ENCODE measurements at places on chromosomes 12 and 14.
A peak's percentile ranks its signal among the peaks of the same experiment; 100 is the strongest.

DNA sequence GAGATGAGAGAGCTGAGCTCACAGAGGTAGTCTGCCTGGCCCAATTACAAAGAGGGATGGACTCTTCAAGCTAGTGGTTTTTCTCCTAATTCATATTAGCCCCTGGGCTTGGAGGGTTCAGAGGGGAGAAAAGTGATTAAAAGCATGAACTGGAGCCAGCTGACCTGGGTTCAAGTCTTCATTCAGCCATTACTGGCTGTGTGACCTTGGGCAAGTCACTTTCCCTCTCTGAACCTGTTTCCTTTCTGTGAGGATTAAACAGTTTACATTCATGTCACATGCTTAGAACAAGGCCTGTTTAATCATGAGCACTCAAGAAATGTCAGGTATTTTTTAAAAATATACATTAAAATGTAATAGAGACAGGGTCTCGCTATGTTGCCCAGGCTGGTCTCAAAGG is 7.2 kb upstream of the POP5 start:
- DNase-seq: no peak

DNA sequence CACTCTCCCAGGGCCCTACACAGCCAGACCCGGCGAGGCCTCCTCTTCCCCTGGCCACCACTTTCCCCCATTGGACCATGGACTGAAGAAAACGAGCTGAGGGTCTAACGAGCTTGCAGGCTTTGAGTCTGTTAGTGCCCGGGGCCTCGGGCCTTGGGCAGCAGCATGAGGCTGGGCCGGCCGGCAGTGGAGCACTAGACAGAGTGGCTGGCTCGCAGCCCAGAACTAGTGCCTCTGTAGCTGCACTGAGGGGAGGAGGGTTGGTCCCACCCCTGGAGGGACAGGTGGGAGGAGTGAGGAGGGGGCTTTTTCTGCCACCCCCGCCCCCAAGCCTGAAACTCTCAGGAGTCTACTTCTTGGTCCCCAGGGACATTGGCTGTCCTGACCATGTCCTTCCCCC is 38.7 kb downstream of the SLC6A12 start:
- no peak for DNase-seq

DNA sequence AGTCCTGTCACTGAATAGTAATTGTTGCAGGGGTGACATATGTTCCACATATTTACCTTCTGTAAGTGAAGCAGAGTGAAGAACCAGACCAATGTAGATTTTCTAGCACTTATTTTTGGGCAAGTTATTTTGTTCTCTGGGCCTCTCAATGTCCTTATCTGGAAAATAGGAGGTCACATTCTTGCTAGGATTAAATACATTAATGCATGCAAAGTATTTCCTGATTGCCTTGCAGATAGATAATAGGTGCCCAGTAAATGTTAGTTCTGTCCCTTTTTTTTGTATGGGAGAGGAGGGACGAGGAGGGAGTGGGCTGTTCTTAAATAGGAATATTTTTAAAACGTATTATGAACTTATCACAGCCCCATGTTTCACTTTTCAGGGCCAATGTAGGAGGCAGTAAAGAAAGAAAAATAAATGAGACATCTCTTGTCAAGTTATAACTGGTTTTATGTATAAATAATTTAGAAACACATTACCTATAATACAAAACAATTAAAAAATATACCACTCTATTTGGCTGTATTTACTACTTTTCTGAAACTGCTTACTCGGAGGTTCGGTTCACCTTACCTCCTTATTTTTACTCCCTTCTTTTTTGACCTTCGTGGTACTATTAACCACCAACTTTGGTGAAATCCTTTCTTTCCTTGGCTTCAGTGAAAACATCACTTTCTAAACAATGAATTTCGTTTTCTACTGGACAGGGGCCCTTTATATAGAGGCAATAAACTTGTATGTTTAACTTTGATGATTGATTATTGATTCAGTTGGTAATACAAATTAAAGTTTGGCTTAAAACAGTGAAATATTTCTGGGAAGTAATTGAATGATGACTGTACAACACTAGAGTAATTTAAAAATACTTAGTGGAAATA is 41.9 kb downstream of the DIP2B start:
- DNase-seq: no peak

GRCh38 chr12:124392271-124392666 is 97.4 kb downstream of the RFLNA start:
- peak; percentile 7 for DNase-seq

DNA sequence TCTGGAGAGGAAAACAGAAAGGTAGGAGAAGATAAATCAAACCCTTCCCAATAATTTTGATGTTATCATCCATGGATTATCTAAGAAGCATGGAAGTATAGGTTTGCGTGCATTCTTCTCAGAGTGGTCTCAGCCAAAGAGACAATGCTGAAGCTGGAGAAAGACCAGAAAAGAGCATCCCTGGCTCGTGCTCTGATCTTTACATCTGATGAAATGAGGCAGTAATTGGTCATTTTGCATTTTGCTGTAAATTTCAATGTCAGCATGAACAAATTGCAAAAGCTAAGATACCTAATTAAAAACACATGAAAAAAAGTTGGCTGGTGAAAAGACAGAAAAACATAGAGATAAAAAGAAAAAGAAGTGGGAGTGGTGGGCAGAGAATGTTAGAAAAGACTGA is 252.4 kb downstream of the ITPR2 start:
- DNase-seq: no peak

DNA sequence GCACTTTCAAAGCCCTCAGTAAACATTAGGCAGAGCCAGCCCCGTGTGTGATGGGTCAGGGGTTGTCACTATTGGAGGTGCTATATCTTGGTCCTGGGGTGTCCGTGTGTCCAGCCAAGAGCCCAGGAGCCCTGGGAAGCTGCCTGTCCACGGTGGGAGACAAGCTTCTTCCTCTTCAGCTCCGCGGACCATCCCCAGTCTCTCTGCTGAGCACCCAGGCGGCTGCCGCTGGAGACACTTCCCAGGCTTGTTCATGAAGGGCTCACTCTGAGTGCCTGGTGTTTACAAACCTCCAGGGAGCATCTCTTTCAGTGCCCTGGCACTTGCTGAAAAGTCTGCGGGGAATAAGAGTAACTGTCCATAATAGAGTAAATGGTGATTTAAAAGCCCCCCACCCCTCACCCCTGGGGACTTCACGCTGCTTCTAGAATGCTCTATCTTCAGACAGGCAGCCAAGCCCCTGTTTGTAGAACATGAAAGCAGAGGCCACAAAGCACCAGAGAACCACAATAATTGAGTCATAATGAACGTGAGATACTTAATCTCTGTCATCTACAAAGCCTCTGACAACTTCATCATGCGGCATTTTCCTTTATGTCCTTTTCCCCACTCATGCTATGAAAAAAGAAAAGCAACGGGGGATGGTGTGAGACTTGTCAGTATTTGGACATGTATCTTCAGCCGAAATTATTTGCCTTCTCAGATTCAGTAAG is 178.6 kb downstream of the TMEM132C start:
- no peak for DNase-seq

DNA sequence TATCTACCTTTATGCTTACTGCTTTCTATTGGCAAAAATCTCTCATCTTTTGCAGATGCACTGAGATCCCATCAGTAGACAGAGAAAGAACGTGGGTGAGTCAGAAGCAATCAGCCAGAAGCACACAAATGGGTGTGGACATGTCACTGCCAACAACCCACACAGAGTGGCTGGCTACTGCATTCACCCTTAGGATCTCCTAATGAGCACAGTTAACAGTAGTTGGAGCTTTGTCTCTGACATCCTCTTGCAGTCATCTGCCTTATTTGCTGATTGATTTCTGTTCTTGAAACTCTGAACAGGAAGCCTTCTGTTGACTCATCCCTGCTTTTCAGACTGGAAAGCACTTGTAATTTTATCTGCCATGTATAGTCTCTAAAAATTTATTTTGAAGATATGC is 117.2 kb downstream of the RGS6 start:
- DNase-seq: no peak

DNA sequence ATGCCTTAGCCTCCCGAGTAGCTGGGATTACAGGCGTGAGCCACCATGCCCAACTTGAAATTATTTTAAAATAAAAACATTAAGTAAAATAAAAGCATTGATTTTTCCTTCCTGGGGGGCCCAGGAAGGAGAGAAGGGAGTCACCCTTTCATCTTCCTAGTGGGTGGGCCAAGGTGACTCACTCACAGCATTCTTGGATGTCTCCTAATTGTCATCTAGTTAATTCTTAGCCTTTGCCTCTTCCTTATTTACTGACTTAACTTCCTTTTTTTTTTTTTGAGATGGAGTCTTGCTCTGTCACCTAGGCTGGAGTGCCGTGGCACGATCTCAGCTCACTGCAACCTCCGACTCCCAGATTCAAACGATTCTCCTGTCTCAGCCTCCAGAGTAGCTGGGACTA is 29.2 kb downstream of the TMEM120B start:
- DNase-seq: no peak

DNA sequence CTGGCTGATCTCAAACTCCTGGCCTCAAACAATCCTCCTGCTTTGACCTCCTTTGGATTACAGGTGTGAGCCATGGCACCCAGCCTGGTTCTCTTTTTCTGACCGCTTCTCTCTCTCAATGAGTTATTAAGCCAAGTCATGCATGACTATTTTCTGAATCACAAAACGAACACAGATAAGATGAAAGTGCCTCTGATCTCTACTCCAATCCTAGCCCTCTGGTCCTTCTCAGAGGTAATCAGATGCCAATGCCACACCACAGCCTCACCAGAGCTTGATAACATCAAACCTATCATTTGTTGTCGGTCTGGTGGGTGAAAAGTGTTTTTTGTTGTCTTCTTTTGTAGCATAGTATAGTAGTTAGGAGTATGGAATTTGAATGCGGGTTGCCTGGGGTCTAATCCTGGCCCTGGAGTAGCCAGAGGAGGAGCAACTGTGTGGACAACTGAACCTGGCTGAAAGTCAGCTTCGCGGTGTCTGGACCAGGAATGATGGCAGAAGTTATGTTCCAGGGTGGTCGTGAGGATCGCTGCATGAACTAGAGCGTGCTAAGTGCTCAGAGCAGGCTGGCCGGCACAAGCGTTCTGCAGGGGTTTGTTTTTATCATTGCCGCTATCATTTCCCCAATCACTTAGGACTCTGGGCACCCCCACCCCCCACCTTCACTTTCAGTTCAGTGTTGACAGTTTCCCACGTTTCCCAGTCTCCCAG is 77.9 kb downstream of the SPRING1 start:
- DNase-seq: no peak

- DNase-seq: no peak
These were observed 168.0 kb downstream of the RAD51B start for GRCh38 chr14:67987606-67988005.

DNA sequence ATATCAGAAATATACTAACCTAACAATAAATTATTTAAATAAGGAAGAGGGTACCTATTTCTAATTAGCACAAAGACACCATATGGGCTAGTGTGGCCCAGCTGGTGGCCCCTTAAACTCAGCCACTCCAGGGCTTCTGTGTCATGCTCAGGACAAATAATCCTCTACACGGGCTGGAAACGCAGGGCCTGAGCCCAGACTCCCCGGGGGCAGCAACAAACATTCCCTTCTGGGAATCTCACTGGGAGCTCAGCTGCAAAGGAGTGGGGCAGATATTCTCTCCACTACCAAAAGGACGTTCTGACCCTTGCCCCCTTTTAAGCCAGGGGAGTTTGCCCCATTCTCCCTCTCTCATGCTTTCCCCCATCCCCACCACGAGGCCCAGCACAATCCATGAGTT is 43.7 kb upstream of the ELK3 start:
- no peak for DNase-seq

DNA sequence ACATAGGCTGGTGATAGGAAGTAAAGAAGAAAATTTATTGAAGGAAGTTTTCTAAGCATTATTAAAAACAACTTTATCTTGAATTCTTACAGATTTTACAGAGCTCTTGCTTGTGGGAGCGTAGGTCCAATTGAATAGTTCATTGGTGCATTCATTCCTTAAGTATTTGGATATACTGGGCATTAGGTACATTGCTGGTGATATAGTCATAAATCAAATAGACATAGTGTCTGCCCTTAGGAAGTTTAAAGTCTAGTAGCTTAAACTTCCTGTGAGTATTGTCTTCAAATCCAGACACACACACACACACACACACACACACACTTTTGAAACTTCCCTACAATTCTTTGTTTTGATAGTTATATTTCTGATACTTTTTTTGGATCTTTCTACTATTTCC is 226.7 kb downstream of the FUT8 start:
- DNase-seq: no peak

DNA sequence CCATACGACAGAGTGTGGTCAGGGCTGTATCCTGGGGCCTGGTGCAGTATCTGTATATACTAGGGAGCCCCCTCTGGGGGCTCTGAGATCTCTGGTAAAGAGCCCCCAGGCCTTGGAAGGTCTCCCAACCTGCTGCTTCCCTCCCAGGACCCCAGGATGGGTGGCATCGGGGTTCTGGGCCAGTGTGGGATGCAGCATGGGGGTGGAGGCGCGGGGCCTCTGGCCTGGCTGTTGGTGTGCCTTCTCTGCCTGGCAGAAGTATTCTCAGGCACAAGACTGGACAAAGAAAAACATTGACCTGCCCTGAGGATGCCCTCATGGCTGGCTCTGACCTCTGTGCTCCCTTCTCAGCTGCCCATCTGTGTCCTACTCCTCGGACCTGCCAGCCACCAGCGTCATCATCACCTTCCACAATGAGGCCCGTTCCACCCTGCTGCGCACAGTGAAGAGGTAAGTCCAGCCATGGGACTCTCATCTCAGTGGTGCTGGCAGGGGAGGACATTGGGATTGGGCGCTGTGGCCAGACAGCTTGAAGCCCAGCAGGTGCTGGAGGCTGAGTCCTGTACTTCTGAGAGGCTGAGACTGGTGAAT is 64.5 kb downstream of the GALNT16 start:
- no peak for DNase-seq

DNA sequence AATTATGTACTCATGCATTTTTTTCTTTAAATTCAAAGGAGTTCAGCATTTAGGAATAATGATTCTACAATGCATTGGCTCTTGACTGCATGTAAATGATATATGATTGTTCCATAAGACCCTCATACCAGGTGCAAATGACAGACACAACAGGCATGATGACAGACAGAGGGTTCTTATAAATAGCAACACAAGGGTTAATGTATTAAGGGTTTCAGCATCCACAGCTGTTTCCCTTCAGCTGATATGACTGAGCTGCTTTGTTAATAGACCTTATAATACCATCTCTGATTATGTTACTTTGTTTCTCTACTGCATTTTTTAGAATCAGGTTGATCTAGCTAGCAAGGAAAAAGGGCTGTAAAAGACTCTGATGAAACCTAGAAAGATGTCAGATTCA is 90.8 kb upstream of the TMTC2 start:
- no peak for DNase-seq
